ENCODE measurements at places on chromosomes 12 and 14.

- no peak for DNase-seq
These were observed 21.7 kb downstream of the GALNT16 start for GRCh38 chr14:69281450-69282169.

GRCh38 chr14:106185837-106186233, 659.5 kb downstream of the TMEM121 start:
- no peak for DNase-seq

DNA sequence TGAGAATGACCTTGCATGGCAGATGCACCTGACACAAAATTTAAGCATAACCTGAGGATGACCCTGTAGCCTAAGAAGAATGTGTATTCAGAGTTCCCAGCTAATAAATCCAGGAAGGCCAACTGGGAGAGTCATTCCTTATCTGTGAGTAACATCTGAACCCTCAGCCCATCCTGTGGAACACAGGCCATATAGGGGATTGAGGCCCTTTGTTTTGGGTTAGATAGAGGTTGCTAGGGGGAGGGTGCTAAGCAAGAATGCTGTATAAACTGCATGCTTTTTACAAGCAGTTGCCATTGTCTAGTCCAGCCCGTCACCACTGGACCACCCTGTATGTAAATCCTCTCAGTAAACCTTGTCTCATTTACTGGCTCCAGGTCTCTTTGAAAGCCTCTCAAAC, 77.0 kb downstream of the BICD1 start:
- DNase-seq = no peak

- DNase-seq = no peak
These were observed 133.7 kb downstream of the ADGRD1 start for GRCh38 chr12:131087302-131087818.

- DNase-seq = no peak
These were observed at the start of gene EDDM3A for GRCh38 chr14:20745571-20746358. Gene EDDM3A, plus strand, starts transcription at chr14:20745887. Its CDS starts 1,694 bp downstream, at chr14:20747581.

DNA sequence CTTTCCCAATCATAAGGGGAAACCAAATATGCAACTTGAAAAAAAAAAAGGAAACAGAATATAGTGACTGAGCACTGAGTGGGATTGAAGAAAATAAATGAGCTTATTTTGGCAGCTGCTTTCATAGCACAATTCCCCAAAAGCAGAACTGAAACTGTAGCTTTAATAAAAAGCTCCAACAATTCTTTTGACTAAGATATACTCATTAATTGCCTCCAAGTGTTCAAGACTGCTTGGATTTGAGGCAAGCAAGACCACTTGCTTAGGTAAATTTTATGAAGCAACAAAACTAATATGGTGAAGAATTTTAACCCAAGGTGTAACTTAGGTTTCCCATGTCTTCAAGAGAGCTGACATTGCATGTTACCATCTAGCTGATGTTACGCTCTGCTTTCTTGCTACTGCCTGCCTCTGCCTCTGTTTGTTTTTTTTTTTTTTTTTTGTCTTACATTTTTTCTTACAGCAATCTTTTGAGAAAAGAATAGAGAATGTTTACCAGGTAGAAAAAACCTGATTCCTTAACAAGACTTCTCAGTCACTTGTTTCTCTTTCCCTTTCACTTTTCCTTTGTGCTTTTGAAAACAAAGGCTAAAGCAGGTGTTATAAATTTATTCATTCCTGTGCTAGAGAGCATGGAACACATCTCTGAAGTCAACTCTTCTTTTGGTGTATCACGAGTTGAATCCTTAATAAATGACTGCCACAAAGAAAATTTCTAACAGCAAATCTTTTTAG, 134.4 kb downstream of the BCAT1 start:
- no peak for DNase-seq

DNA sequence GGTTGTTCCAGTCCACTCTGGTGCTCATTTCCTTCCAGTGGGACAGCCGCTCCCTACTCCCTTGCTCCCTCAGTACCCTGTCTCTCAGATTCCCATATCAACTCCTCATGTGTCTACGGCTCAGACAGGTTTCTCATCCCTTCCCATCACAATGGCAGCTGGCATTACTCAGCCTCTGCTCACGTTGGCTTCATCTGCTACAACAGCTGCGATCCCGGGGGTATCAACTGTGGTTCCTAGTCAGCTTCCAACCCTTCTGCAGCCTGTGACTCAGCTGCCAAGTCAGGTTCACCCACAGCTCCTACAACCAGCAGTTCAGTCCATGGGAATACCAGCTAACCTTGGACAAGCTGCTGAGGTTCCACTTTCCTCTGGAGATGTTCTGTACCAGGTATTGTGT, 69.9 kb downstream of the RAD52 start:
- DNase-seq = no peak

DNA sequence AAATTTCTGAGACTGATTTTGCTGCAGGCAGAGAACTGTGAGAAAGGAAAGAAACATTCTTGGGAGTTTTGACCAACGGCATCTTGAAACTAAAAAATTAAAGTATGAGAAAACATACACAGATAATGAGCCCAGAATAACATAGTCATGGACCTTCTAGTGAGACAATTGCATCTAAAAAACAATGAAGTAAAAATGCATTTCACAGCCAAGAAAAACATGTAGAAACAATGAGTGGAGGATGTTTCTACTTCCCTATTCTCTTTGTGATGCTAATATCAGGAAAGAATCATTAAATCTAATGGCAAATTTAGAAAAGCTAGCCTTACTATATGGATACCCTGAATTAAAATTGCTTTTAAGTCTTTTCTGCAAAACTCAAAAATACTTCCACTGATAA, 12.2 kb upstream of the PLEKHG7 start:
- no peak for DNase-seq

DNA sequence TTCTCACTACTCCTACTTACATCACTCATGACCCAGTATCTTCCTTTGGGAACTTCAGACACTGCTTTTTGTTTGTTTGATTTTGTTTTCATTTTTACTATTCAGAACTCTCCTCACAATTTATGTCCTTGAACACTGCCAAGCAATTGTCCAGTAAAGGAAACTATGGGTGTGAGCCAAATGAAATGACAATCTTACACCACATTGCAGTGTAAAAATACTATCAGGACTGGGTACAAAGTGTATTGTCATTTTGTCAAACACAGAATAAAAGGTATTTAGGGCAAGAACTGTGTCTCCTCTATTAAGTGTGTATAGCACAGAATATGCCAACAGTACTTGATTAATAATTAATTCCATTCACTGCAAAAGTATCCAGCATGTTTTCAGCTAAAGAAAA, 199.3 kb downstream of the ALG10B start:
- no peak for DNase-seq

DNA sequence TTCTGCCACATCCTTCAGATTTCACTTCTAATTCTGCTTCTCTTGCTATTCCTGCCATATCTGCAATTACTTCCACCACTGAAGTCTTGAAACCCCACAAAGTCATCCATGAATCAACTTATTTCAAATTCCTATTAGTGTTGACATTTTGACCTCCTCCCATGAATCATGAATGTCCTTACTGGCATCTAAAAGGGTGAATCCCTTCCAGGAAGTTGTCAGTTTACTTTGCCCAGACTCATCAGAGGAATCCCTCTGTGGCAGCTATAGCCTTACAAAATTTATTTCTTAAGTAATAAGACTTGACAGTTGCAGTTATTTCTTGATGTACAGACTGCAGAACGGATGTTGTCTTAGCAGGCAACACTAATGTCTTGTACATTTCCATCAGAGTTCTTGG, 162.9 kb downstream of the PCNX1 start:
- DNase-seq = no peak

DNA sequence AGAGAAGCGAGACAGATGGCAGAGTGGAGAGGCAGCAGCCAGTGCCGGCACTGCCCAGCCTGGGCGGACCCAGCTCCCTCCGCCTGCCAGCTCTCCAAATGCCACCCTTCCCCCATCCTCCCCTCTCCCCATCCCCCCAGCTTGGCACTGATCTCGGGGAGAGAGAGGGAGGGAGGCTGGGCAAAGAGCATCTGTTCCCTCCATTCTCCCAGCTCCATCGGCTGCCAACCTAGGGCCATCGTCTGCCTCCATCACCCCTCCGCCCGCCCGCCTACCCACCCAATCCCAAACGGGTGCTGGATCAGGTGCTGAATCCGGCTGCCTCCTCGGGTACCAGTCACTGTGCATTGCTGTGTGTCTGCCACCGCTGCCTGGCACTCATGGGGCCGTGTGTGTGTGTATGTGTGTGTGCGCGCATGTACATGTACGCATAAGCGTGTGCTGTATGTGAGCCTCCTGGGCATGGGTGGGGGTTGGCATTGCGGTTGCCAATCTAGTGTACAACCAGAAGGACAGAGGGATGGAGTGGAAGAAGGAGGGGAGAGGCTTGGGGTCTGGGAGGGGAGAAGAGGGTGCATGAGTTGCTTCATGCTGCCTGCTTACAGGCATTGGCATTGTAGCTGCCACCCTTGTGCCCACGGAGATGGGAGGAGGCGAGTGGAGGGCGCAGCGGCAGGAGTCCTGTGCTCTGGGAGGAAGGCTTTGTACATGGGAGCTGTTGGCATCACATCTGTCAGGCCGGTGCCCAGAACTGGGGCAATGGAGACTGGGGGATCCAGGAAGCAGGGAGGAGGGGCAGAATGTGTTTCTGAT, 38.4 kb downstream of the ZFHX2 start:
- DNase-seq = peak; percentile 93

GRCh38 chr12:106672314-106673025, 89.7 kb downstream of the RFX4 start:
- no peak for DNase-seq

DNA sequence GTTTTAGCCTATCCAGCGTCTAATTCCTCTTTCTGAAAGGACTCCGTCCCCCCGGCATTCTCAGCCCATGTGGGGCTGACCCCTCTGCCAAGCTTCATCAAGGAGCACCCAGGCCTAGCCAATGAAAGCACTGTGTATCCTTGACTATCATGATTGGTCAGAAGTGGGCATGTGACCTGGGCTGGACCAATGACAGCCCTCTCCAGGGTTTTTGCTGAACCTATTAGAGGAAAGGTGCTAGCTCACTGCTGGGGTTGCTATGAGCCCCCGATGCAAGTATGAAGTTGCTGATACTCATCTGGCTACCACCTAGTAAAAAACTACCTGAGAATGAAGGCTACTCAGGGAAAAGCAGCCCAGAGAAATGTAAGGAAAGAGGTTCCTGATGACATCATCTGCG, 68.1 kb downstream of the LRRC74A start:
- no peak for DNase-seq

DNA sequence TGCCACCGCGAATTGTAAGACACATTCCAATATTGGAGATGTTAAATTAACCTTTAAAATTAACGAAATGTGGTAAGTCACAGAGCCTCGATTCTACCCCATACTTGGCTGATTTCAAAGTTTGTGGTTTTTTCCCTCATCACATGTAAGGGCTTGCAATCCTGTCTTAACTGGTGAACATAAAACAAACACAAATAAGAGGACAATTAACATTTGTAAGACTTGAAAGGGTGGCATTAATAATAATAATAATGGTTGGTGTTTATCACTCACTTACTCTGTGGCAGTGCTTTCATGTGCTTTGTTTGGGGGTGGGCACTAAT, 26.6 kb downstream of the PPFIBP1 start:
- no peak for DNase-seq

- DNase-seq = no peak
These were observed 344.0 kb downstream of the BCL11B start for GRCh38 chr14:98927986-98928385.

GRCh38 chr12:6266971-6267721, 43.3 kb upstream of the PLEKHG6 start:
- DNase-seq = no peak

Data from DMS 273 treated with DMSO at 0.1 percent for 48 hours (cell line).